Astrocyte (in vitro differentiated cells and primary cell): ENCODE measurements at places on chromosomes 7 and 10. TPM values are rescaled to one million over a fixed set of nuclear protein-coding genes. Genes with fewer than 3 reads are reported as not detected.
A peak's percentile ranks its signal among the peaks of the same experiment; 100 is the strongest.

GRCh38 chr7:92944633-92945032, 108.3 kb upstream of the CDK6 start:
- no peaks in the 10 kb centered on the region for H3K36me3 ChIP-seq
- no peaks in the 10 kb centered on the region for H3K27me3 ChIP-seq
- no peak overlapping the region for H3K4me3 ChIP-seq
- no peak overlapping the region for H3K27ac ChIP-seq

- H3K4me3 ChIP-seq, result no peak overlapping the region
- H3K36me3 ChIP-seq, result no peaks in the 10 kb centered on the region
- H3K27ac ChIP-seq, result no peak overlapping the region
- no peaks in the 10 kb centered on the region for H3K4me1 ChIP-seq
- H3K27me3 ChIP-seq, result no peaks in the 10 kb centered on the region
- DNase-seq, result no peak
Observed at GRCh38 chr10:81828251-81828650, 46.7 kb upstream of the NRG3 start.

DNA sequence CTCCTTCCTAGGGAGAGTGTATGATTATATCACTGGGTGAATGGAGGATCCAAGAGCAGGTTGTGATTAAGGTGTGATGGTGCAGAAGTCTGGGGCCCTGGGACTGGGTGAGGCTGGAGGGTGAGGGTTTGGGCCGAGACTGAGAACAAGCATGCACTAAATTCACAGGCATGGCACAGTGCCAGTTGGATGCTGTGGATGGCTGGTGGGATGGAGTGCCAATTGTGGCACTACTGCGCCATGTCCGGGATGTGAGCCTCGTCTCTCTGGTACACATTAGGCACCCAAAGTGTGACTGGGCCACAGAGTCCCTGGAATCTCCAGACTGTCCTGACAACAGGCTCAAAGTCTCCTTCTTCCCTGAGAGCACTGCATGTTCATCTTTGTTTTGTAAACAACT, 208.1 kb downstream of the EMX2 start:
- no peak overlapping the region for H3K27ac ChIP-seq
- no peak for DNase-seq
- no peaks in the 10 kb centered on the region for H3K4me1 ChIP-seq
- H3K4me3 ChIP-seq, result no peak overlapping the region
- peaks cover 3% of the 10 kb centered on the region for H3K27me3 ChIP-seq

DNA sequence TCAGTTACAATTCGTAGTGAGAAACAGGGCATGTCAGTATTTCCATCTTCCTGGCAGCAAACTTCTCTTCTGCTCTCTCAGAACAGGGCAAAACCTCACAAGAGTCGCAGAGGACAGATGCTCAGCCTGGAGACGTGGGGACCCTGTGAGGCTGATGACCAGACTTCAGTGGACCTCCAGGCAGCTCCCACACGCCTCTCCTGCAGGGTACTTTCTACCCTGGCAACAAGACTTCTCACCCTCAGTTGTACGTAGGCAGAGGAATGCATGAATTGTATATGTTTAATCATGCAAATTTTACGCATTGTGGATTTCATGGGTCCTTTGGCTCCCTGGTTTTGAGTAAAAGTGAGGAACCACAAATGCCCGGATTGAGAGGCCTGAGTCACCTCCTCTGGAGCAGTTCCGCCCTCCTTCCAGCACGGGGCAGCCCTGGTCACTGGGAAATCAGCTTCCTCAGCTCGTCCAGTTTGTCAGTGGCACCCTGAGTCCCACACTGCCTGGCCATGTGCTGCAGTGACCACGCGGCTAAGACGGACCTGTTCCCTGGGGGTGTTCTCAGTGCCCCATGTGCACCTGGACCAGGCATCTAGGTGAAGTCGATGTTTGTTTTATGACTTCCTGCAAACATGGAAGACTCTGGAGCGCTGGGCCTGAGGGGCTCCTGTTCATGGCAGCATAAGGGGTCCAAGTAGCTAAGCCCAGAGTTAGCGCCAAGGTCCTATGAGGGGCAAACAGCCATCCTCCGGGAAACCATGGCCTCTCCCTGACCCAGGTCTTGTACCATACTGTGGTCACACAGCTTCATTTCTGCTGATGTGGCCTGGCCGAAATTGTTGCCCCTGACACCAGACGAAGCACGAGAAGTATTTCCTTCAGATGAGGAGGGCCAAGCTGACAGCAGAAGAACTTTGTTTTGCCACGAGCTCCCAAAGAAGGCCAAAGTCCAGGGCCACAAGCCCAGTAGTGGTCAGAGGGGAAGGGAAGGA, 165.1 kb downstream of the TNS3 start:
- peaks cover 24% of the 10 kb centered on the region for H3K36me3 ChIP-seq
- peak; percentile 36 for DNase-seq
- peaks cover 10% of the 10 kb centered on the region for H3K4me1 ChIP-seq
- H3K27me3 ChIP-seq, result no peaks in the 10 kb centered on the region
- H3K27ac ChIP-seq, result no peak overlapping the region

DNA sequence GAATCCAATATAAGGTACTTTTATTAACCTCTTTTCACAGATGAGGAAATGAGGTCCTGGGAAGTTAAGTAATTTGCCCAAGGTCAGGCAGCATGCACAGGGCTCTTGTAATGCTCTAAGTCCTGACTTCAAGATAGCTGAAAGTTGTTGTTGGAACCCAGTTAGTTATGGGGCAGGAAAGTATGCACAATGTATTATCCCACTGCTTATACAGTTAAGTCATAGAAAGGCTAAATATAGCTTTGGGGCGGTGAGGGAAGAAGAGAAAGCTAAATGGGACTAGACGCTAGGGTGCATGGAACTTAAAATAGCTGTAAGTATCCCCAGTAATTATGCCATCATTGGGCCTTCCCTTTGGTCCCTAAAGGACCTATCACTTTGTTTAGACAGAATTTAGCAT, 9.2 kb downstream of the GLCCI1 start:
- H3K36me3 ChIP-seq, result no peaks in the 10 kb centered on the region
- peaks cover 4% of the 10 kb centered on the region for H3K4me1 ChIP-seq
- no peaks in the 10 kb centered on the region for H3K27me3 ChIP-seq

DNA sequence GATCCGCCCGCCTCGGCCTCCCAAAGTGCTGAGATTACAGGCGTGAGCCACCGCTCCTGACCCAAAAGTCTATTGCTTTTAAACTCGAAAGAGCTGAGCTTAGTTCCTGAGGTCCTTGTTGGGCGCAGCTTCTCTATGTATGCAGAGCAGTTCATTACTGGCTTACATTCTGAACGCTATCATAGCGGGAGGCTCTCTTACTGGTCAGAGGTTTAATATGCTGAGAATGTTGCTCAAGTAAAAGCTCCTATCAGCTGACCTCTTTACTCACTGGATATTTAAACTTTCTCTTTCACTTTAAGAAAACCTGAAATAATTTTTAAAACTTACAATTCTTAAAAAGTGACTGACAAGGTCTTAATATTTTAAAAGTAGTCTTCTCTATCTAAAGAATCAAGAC, 160.8 kb upstream of the WNT16 start:
- no peaks in the 10 kb centered on the region for H3K4me1 ChIP-seq
- peak; percentile 4 for DNase-seq
- H3K36me3 ChIP-seq, result no peaks in the 10 kb centered on the region
- H3K27ac ChIP-seq, result no peak overlapping the region

- H3K27ac ChIP-seq, result no peak overlapping the region
- DNase-seq, result no peak
- peaks cover 49% of the 10 kb centered on the region for H3K36me3 ChIP-seq
- no peaks in the 10 kb centered on the region for H3K4me1 ChIP-seq
- no peak overlapping the region for H3K4me3 ChIP-seq
Observed at GRCh38 chr7:48105045-48105444, 16.0 kb downstream of the UPP1 start.

ZNF853 gene
- 4.9 and 5.0 TPM in 2 replicates for total RNA-seq

ANKRD30A gene
- not detected in 2 replicates for total RNA-seq
